Substantia nigra (tissue), 51 donors: ENCODE measurements at places on chromosomes 5 and 9.

DNA sequence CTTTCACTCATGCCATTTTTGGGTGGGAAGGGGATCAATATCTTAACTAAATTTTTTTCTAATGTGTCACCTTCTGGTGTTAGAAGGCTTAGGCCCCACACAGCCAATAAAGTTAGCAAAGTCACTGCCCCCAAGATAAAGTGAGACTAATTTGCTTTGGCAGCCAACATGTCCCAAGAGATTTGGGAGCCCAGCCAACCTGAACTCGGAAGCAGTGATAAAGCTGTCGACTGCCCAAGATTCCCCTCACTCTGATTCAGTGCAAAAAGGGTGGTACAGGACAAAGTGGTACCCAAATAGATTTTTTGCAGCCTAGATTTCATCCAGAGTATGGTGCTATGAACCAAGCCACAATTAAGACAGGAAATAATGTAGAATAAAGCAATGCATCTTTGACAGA is 572.5 kb upstream of the ARRDC3 start:
- no peak for DNase-seq

DNA sequence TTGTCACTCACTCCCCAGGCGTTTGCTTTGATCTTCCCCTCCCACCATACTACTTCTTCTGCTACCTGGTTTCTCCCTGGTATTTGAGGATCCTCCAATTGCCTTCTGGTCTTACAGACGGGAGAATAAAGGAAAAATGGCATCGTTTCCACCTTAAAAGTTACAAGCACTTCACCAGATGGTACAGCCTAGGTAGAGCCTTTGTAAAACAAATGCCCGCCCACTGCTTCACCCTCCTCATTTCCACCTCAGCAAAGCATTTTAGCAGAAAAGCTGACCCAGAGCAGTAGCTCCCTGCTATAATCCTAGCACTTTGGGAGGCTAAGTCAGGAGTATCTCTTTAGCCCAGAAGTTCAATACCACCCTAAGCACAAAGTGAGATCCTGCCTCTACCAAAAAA is 5.1 kb upstream of the ANXA2R start:
- DNase-seq = no peak

- DNase-seq = no peak
Observed at GRCh38 chr9:77453825-77454647, 194.1 kb downstream of the GNA14 start.

GRCh38 chr5:73515232-73515631 is 17.0 kb downstream of the BTF3 start:
- no peak for DNase-seq

DNA sequence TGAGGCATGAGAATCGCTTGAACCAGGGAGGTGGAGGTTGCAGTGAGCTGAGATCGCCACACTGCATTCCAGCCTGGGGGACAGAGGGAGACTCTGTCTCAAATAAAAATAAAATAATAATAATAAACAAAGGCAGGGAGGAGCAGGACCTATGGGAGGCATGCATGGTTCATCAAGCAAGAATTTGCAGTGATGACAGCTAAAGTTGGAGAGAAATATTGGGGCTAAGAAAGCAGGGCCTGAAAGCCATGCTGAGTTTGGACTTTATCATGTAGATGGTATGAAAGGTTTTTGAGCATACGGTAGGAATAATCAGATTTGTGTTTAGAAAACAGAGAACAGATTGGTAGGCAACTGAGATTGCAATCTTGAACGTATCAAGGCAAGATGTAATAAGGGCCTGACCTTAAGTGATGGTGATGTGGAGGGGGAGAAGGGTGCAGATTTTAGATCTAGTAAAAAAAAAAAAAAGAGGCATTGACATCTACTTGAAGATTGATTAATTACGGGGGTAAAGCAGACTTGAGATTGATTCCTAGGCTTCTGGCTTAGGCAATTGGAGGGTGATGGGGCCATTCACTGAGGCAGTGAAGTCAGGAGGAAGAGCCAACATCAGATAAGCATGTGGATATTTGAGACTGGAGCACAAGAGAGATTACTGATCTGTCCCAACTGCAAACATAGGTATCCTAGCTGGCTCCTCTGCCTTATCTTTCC is 50.7 kb downstream of the CFAP95 start:
- no peak for DNase-seq

DNA sequence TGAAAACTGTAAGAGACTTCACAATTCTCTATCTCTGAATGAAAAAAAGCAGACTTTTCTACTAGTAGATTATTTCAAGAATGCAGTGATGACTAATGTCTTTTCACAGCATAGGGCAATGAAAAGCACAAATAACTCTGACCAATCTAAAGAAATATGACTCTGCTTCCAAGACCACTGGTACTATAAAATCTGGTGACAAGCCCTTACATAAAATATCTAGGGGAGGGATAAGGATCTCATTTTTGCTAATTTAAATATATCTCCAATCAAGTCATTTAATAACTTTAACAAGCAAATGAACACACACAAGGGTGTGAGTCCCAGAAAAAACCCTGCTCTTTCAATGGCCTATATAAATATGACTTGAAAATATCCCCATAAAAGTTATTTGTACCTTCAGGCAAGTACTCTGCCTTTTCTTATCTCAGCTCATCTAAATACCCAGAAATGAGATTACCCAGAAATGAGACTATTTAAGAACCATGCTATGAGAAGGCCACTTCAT is 105.2 kb downstream of the GNAQ start:
- DNase-seq = no peak

GRCh38 chr5:159202151-159202550 is 7.2 kb downstream of the RNF145 start:
- no peak for DNase-seq

DNA sequence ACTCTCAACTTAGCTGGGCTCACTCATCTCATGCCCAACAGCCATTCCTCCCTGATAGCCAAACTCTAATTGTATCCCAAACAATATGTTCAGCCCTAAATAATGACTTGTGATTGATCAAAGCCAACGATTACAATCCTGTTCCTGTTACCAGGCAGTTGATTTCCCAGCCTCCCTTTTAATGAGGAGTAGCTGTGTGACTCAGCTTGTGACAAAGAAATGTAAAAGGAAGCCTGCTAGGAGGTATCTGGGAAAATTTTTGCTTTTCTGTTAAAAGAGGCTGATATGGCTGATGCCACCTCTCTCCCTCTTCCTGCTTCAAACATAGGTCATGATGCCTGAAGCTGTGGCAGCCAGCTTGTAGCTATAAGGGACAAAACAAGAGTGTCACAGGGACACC is 19.6 kb upstream of the ENC1 start:
- no peak for DNase-seq
